ENCODE measurements at places on chromosomes 1 and 21.

DNA sequence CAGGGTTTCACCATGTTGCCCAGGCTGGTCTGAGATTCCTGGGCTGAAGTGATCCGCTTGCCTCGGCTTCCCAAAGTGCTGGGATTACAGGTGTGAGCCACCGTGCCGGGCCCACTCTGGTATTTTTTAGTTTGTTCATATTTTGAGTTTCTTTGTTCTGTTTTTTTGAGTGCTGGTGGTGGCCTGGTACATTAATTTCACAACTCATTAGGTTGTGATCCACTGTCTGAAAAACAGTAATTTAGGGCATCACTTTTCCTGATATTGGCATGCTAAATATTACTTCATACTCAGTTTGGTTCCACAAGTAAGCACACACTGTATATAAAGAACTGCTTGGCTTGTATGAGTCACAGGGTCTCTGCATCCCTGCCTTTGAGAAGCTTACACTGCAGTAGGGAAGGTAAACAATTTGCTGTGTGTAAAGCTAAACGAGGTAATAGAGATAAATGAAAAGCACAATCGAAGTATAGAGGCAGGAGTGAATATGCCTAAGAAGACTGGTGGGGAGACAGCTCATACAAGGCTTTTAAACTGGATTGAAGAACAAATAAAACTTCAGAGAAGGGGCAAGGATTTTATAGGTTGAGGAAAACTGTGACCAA, 7.7 kb downstream of the SNX27 start:
- H3K4me1 ChIP-seq: peaks cover 42% of the 10 kb centered on the region
- no peak for DNase-seq
- no peaks in the 10 kb centered on the region for H3K36me3 ChIP-seq
- H3K27me3 ChIP-seq: no peaks in the 10 kb centered on the region

DNA sequence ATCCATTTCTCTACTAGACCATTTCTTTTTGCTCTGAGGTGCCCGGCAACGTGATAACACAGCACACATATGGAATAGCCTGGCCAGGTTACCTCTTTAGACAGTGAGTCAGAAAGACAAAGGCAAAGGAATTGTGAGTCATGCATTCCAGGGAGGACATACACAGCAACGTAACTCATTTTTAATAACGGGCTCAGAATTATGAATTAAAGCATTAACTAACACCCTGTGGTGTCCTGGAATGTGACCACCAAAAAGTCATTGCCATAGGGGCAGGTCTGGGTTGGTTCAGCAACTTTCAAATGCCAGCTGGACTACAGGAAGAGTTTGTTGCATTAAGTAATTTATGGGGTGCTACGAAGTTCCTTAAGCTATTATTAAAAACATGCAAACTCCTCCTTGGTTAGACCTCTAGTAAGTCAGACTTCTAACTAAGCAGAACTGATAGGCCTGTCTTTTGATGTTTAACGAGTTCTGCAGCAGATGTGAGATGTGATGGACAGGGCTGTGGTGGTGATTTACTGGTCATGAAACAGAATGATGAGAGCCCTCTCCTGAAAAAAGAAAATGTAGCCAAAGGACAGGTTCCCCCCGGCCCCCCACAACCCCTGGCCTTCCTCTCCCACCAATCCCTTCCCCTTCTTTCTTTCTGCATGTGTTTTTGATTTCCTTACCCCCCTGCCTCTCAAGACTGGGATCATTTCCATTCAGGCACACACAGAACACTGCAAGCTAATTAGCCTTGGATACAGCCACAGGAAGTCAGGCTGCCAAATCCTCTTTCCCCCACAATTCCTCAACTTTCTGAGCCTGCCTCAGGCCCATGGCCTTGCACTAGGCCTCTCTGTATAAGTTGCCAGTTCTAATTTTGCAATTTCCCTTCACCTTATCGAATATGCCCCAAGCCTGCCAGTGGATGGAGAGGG, 88.9 kb upstream of the HAO2 start:
- DNase-seq: no peak
- H3K27me3 ChIP-seq: no peaks in the 10 kb centered on the region
- peaks cover 8% of the 10 kb centered on the region for H3K4me1 ChIP-seq
- no peaks in the 10 kb centered on the region for H3K36me3 ChIP-seq
- no peak overlapping the region for H3K4me3 ChIP-seq

DNA sequence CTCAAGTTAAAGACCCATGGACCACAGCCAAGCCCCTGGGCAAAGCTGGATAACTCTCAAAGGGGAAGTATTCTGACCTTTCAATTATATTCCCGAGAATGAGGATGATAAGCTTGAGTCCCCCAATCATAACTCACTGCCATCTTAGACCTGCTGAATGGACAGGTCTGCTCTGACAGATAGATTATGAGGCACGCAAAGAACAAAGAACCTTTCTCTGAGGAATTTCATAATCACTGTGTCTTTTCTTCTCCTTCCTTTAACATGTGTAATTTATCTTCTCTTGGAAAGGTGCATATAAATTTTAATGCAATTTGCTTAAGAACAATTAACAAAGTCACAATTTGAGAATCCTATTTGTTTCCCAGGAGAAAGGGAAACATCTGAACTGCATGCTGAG, 22.0 kb downstream of the PIGM start:
- H3K27ac ChIP-seq: no peak overlapping the region
- H3K4me3 ChIP-seq: no peak overlapping the region
- no peaks in the 10 kb centered on the region for H3K4me1 ChIP-seq
- no peaks in the 10 kb centered on the region for H3K36me3 ChIP-seq

GRCh38 chr1:223312705-223313414, 51.1 kb downstream of the SUSD4 start:
- no peak for DNase-seq
- no peak overlapping the region for H3K27ac ChIP-seq
- no peaks in the 10 kb centered on the region for H3K36me3 ChIP-seq
- no peaks in the 10 kb centered on the region for H3K27me3 ChIP-seq

DNA sequence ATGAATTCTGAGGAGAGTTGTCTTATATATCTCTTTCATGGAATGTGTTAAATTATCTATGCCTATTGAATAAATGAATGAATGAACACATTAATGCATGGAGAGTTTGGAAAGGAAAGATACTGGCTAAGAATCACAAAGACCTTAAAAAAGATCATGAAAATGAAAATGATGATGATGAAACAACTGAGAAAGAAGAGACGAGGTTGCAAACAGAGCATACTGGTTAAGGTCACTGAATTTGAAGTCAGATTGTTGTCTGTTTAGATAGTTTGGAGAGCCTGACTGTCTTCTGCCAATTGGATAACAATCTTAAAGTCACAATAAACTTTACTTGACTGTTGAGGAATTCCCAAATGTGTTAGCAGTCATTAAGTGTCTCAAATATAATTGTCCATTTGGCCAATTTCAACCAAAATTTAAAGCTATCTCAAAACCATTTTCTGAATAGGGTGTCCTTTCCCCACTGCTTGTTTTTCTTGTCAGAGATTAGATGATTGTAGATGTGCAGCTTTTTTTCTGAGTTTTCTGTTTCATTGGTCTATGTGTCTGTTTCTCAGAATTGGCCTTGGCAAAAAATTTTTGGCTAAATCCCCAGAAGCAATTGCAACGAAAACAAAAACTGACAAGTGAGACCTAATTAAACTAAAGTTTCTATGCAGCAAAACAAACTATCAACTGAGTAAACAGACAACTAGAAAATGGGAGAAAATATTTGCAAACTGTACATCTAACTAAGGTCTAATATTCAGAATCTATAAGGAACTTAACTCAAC, 132.2 kb downstream of the PTGER3 start:
- H3K27me3 ChIP-seq: no peaks in the 10 kb centered on the region
- H3K4me1 ChIP-seq: no peaks in the 10 kb centered on the region
- DNase-seq: no peak
- H3K4me3 ChIP-seq: no peak overlapping the region

- H3K36me3 ChIP-seq: no peaks in the 10 kb centered on the region
- DNase-seq: no peak
- H3K4me3 ChIP-seq: no peak overlapping the region
- H3K27ac ChIP-seq: no peak overlapping the region
- no peaks in the 10 kb centered on the region for H3K27me3 ChIP-seq
Observed at GRCh38 chr1:19942088-19942487, 18.7 kb upstream of the PLA2G2E start.

GRCh38 chr1:222786121-222786520, 28.7 kb upstream of the DISP1 start:
- H3K36me3 ChIP-seq: no peaks in the 10 kb centered on the region
- H3K27me3 ChIP-seq: no peaks in the 10 kb centered on the region
- peak overlapping the region; percentile 13 for H3K27ac ChIP-seq
- DNase-seq: no peak

DNA sequence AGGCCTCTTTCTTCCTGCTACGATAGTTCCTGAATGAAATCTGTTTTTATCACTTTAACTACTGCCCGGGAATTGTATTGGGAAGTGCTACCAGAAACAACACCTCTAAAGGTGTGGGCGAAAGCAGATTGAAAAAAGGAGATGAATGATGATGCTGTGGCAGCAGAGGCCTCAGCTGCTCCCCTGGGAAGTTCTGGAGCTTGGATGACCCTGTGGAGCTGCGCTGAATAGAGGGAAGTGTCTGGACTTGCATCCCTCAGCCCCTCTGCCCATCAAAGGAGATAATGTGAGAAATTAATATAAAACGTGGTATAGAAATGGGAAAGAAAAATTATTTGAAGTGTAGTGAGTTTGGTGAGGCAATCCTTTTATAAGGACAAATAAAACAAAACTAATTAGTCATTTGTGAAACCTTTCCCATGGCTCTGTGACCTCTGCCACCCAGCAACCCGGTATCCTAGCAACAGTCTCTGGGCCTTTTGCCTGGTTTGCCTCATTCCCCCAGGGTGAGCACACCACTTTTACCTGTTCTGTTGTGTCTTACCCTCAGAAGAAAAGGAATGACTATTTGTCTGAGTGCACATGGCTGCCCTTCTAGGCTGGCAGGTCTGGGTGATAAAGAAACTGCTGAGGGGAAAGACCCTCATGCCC, 21.3 kb downstream of the OVAAL start:
- H3K36me3 ChIP-seq: no peaks in the 10 kb centered on the region
- DNase-seq: no peak
- H3K27me3 ChIP-seq: no peaks in the 10 kb centered on the region
- H3K27ac ChIP-seq: peak overlapping the region; percentile 72

DNA sequence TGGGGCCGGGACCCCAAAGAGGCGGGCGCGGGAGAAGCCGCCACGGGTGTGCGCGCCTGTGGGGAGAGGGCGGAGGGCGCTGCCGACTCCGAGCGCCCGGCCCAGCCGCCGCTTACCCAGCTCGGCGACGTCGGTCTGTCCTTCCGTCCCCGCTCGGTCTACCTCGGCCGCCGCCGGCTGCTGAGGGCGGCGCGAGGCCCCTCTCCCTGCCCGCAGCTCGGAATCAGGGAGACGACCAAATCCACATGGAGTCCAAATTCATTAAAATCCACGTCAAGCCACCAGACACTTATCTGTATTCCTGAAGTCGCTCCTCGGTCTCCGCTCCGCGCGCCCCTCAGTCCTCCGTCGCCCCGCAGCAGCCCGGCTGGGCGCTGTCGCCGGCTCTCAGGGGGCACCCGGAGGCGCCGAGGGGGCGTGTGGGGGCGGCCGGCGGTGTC, 637 bp downstream of the PLXNA2 start:
- H3K4me3 ChIP-seq: peak overlapping the region; percentile 88
- no peak for DNase-seq
- H3K4me1 ChIP-seq: peaks cover 63% of the 10 kb centered on the region
- H3K27me3 ChIP-seq: peaks cover 8% of the 10 kb centered on the region

DNA sequence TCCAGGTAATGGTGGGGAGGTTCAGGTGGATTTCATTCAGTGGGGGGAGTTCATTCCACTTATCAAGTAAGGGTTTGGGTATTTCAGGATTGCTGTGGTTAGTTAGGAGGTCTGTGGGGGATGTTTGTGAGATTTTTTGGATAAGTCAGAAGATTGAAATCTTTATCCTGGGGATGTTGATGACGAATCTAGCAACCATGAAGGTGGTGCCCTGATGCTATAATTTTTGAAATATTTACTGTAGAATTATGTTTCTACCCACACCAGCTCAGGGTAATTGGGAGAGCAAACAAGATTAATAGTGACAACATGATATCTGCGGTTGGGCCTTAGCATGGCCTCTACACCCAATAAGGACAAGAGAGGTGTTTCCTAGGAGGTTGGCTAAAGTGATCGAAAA, 28.3 kb downstream of the SUCO start:
- DNase-seq: no peak
- no peak overlapping the region for H3K27ac ChIP-seq
- H3K36me3 ChIP-seq: peaks cover 95% of the 10 kb centered on the region
- H3K4me3 ChIP-seq: no peak overlapping the region

- no peaks in the 10 kb centered on the region for H3K36me3 ChIP-seq
- H3K4me1 ChIP-seq: peaks cover 55% of the 10 kb centered on the region
- DNase-seq: no peak
- H3K27me3 ChIP-seq: peaks cover 100% of the 10 kb centered on the region
Observed at GRCh38 chr1:92483610-92484471, 2.9 kb downstream of the GFI1 start.

GRCh38 chr1:196115646-196116045, 492.6 kb downstream of the KCNT2 start:
- H3K4me3 ChIP-seq: no peak overlapping the region
- no peak for DNase-seq
- no peak overlapping the region for H3K27ac ChIP-seq
- H3K4me1 ChIP-seq: no peaks in the 10 kb centered on the region
- no peaks in the 10 kb centered on the region for H3K27me3 ChIP-seq

- H3K27ac ChIP-seq: no peak overlapping the region
- H3K27me3 ChIP-seq: no peaks in the 10 kb centered on the region
- no peaks in the 10 kb centered on the region for H3K4me1 ChIP-seq
- no peak for DNase-seq
- no peaks in the 10 kb centered on the region for H3K36me3 ChIP-seq
Observed at GRCh38 chr1:113670650-113671049, 88.6 kb downstream of the PHTF1 start.

- H3K36me3 ChIP-seq: peaks cover 99% of the 10 kb centered on the region
- H3K27ac ChIP-seq: no peak overlapping the region
- DNase-seq: no peak
- no peaks in the 10 kb centered on the region for H3K27me3 ChIP-seq
- no peaks in the 10 kb centered on the region for H3K4me1 ChIP-seq
Observed at GRCh38 chr21:46545911-46546310, 59.0 kb downstream of the S100B start.

- peaks cover 2% of the 10 kb centered on the region for H3K4me1 ChIP-seq
- DNase-seq: no peak
- H3K27ac ChIP-seq: no peak overlapping the region
- H3K4me3 ChIP-seq: no peak overlapping the region
- no peaks in the 10 kb centered on the region for H3K27me3 ChIP-seq
Observed at GRCh38 chr21:28513428-28513827, 479.2 kb downstream of the LTN1 start.

- peaks cover 9% of the 10 kb centered on the region for H3K27me3 ChIP-seq
- no peak overlapping the region for H3K4me3 ChIP-seq
- no peak overlapping the region for H3K27ac ChIP-seq
- DNase-seq: no peak
- no peaks in the 10 kb centered on the region for H3K36me3 ChIP-seq
- H3K4me1 ChIP-seq: no peaks in the 10 kb centered on the region
Observed at GRCh38 chr1:241934201-241934848, 23.2 kb upstream of the BECN2 start.

- H3K4me1 ChIP-seq: no peaks in the 10 kb centered on the region
- peaks cover 9% of the 10 kb centered on the region for H3K27me3 ChIP-seq
- no peak overlapping the region for H3K27ac ChIP-seq
- no peaks in the 10 kb centered on the region for H3K36me3 ChIP-seq
- no peak overlapping the region for H3K4me3 ChIP-seq
- DNase-seq: no peak
Observed at GRCh38 chr1:233315718-233316301, 11.7 kb upstream of the MAP3K21 start.
